ENCODE measurements at places on chromosomes 3 and 15.

GRCh38 chr3:45730409-45731154 lies 41.4 kb downstream of the SACM1L start:
- no peak for DNase-seq

DNA sequence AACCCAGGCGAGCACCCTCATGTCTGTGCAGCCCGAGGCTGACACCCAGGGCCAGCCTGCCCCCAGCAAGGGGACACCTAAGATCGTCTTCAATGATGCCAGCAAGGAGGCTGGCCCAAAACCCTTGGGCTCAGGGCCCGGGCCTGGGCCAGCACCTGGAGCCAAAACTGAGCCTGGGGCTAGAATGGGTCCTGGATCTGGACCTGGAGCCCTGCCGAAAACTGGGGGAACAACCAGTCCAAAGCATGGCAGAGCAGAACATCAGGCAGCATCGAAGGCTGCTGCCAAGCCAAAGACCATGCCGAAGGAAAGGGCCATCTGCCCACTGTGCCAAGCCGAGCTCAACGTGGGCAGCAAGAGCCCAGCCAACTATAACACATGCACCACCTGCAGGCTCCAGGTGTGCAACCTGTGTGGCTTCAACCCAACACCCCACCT lies 31.4 kb upstream of the APEH start:
- DNase-seq = no peak

GRCh38 chr15:79290642-79291275 lies 8.2 kb downstream of the ANKRD34C start:
- no peak for DNase-seq

DNA sequence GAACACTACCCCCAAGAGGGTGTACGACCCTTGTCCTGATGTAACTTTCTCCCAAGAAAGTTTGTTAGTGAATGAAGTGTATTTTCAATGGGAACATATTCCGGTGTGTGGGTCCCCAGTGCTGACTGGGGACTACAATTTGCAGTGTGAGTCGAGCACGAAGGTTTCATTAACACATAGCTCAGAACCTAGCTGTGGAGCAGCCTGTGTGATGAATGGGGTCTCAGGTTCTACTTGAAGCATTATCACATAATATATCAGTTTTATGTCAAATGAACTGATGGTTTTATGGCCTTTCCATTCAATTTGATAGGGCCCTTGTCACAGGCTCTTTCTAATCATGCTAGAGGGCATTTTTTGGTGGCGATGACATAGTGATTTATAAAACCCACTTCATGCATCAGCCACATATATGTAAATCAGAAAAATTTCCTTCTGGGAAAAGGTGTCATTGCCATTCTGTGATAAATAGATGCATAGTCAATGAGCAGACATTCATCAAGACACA lies 44.1 kb downstream of the RETNLB start:
- DNase-seq = no peak

GRCh38 chr15:73139744-73140553 lies 87.7 kb downstream of the NEO1 start:
- no peak for DNase-seq

- DNase-seq = no peak
Measured at GRCh38 chr3:40137591-40138295, 171.8 kb upstream of the EIF1B start.
